Psoas muscle (tissue), 8 donors: ENCODE measurements at places on chromosomes 6 and 20.

DNA sequence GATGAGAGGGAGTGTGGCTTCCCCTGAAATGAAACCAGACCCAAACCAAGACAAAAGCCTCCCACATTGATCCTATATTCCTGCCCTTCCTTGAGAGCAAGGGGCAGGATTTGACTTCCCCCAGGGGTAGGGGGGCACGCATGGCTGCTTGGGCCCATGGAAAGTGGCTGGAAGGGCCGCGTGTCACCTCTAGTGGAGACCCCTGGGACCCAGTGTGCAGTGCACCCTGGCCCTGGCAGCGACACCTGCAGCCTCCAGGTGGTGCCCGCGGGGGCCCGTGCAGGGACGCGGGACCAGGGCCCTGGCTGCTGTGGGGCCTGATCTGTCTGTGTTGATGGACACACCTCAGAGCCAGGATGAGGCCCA, 18.0 kb upstream of the SLCO4A1 start:
- peak; percentile 66 for DNase-seq

DNA sequence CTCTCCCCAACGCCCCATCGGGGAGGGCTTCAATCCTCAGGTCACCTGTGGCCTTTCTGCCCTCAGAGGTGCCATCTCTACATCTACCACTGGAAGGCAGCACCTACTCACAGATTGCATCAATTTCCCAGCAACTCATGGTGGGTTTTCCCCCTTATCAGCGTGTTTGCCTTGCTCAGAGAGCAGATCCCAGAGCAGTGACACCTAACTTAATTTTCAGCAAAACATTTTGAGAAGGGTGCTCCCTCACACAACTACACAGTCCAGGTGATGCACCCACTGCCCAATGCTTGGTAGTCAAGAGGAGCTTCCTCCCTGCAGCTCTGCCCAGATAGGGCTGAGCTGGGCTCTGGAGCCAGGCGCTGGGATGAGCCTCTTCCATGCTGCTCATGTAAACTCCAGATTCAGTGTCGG, 48.2 kb downstream of the PLG start:
- DNase-seq: no peak

GRCh38 chr6:53107091-53107490, 41.5 kb downstream of the GCM1 start:
- DNase-seq: no peak

DNA sequence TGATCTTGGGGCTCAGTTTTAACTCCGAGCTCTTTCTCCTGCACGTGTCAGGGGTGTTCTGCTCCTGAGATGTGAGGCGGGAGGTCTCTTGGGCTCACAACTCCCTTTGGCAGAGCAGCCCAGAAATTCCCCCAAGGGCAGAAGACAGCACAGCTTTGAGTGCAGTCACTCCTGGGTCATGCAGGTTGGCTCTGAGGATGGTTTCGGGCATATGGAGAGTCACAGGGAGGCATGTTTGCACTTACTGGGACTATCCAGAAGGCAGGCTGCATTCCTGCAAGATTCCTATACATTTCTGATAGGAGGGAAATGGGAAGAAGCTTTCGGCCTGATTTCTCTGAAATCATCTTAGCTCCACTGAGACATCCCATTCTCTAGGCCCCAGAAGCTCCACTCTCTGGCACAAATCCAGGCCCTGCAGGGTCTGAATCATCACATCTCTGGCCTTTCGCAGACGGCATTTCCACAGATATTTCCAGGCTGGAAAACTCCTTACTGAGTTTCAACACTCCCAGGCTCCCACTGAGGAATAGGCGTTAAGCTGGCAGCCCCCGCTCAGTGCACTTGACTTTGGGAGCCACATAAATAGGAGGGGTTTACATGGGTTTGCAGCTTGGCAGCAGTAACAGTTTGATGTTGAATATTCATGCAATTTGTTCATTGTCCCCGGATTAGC, 39.7 kb downstream of the AGPAT4 start:
- DNase-seq: peak; percentile 83

DNA sequence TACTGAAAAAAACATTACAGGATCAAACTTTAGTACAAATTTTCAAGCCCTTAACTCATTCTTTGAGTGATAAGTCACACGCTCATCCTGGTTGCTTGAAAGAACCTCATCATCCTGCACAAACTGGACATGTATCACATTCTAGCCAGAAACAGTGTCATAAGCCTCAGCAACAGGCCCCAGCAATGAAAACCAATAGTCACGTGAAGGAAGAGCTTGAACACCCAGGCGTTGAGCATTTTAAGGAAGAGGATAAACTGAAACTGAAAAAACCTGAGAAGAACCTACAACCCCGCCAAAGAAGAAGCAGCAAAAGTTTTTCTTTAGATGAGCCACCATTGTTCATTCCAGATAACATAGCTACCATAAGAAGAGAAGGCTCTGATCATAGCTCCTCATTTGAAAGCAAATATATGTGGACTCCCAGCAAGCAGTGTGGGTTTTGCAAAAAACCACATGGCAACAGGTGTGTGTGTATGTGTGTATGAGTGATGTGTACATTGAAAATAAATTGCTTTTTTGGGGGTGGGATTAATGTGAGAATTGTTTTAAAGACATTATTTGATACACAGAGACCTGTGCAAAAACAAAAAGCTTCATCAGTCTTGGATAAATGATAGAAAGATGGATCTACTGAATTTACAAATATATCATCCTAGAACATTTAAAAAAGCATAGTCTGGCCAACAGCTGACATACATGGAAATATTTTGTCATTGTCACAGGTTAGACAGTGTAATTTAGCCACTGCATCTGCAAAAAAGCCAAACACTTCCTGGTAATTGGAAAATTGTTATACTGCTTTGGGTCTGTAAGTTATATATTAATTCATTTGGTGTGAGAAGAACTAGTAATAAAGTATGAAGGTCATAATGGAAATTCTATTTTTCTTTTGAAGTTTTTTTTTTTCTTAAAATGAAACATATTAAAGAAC, 50.1 kb downstream of the PHF3 start:
- DNase-seq: no peak

GRCh38 chr6:28553986-28554881, 28.6 kb downstream of the GPX5 start:
- no peak for DNase-seq
